Common myeloid progenitor, CD34-positive (primary cell): ENCODE measurements at places on chromosomes 11 and 22.
A peak's percentile ranks its signal among the peaks of the same experiment; 100 is the strongest.

DNA sequence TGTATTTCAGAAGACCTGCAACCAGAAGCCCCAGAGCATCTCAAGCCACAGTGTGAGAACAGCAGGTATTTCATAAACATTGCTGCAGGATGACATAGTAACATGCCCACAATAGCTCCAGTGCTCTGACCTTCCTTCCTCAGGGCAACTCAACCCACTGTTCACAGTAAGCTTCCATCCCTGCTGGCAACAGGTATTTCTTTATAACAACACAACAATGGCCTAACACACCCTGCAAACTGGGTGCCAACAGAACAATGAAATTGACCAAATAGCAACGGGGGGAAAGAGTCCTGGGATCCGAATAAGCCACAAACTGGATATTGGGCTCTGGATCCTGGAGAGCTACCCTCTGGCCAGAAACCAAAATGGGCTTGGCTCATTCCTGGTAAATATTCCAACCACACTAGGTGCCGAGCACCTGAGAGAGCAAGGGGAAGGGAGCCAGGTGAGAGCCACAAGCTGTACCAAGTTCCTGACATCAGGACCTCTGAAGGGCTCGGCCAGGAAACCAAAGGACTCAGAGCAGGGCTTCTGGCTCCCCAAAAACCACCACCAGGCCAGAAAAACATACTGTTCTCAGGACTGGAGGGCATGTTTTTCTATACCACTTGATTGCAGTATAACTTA is 99.5 kb downstream of the MICAL3 start:
- DNase-seq: no peak

DNA sequence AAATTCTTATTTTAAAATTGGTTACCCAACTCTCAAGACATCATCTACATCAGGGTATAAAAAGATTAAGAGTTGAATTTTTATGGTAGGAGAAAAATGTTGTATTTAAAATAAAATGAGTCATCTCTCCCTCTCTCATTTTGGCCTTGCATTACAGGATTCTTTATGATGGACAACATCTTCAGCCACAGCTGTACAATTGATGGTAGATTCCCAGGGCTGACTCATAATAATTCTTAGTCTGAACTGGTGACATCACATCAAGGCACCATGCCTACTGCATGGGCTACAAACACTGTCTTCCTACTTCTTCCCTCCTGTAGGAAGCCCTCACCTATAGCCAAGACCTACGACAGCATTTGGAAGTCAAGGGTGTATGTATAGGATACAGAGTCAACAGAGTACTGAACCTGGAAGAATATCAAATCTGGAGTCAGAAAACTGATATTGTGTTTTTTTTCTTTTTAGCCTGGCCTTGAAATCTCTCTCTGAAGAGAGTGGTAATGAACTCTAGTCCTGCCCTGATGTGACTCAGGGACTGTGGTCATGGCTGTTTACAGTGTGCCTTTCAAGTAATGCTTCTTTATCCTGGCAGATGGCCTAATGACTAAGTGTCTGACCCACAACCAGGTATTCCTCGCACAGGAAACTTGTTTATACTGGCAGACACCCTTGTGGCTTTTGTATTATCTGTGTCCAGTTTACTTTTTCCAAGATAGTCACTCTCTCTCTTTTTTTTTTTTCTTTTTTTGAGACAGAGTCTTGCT is 32.5 kb downstream of the MRGPRX2 start:
- DNase-seq: no peak

GRCh38 chr11:131906963-131907362 is 536.5 kb downstream of the NTM start:
- DNase-seq: no peak

DNA sequence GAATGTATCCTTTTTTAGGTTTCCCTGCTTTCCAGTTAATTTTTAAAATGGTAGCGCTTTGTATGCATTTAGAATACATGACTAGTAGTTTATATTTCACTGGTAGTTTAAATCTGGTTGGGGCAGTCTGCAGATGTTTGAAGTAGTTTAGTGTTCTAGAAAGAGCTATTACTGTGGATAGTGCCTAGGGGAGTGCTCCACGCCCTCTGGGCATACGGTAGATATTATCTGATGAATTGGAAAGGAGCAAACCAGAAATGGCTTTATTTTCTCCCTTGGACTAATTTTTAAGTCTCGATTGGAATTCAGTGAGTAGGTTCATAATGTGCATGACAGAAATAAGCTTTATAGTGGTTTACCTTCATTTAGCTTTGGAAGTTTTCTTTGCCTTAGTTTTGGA is 86.4 kb upstream of the BIRC3 start:
- DNase-seq: no peak

DNA sequence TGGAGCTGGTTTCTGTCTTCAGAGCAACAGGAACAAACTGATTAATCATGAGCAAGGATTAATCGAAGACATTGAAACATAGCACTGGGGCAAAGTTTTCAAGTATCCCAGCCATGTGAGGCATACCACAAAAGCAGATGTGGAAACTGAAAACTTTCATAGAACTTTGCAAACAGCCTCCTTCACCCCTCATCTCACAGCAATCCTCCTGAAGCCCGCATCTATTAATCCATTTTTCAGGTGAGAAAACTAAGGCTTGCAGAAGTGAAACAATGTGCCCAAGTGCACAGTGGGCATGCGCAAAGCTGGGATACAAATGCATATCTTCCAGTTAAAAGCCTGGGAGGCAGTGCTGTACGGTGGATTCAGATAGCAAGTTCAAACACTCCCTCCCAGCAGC is 58.6 kb upstream of the HMGXB4 start:
- no peak for DNase-seq

GRCh38 chr11:127492029-127492428 is 491.5 kb upstream of the KIRREL3 start:
- DNase-seq: peak; percentile 63

DNA sequence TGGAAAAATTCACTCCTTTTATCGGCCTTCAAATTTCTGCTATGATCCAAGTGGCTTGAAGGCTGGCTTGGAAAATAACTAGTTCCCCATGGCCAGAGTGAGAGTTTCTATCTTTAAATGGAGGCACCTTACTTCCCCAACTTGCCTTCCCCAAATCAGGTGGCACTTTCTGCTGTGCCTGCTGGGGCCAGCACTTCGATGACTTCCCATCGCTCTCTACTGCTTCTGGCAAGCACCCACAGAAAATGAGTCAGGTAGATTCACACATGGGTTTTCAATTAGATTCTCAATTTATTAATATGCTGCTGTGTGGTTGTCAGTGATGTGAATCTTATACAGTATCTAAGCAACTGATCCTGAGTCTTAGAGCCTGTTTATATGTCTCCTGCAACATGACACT is 398.8 kb upstream of the RAG2 start:
- no peak for DNase-seq

DNA sequence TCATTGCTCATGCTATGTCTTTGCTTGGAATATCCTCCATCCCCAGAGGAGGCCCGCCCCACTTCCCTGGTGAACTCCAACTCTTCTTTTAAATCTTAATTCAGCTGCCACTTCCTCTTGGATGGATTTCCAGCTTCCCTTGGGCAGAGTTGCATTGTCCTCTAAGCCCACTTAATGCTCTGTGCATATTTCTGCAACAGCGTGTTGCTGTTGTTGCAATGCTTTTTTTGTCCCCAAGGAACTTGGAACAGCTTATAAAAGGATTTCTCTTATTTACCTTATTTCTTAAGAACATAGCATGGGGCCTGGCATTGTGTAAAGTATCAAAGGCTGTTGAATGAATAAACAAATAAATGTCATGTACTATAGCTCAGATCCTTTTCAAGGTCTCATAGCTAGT is 507.4 kb downstream of the METTL15 start:
- no peak for DNase-seq

DNA sequence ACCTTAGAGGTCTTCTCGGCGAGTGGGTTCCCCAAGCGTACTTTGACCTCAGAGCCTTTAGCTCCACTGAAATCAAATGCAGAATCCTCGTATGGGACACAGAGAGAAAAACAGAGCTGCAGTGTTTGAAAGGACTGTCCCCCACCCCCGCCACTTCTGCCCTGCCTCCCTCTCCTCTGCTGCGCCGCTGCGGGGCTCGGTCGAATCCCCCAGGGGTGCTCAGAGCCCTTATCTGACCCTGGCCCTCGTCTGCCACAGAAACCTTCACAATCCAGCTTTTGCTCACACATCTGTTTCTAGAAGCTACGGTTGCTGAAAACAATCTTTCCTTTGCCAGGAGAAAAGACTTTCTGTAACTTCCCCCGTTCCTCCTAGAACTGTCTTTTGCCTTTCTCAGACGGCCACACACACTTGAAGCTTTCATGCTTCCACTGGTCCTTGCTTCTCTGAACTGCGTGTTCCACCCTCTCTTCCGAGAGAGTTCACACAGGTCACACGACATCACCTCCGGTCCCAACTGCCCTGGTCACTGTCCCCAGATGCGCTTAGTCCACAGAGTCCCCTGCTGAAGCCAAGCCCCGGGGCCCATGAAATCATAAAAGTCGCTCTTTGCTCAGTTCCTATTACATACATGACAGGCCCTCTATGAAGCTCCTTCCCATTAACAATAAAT is 3.7 kb downstream of the SMIM35 start:
- no peak for DNase-seq

GRCh38 chr11:34647532-34647931 is 26.6 kb downstream of the EHF start:
- DNase-seq: no peak

GRCh38 chr22:31945971-31946680 is 1.8 kb downstream of the YWHAH start:
- no peak for DNase-seq

GRCh38 chr22:46540874-46541273 is 3.5 kb upstream of the CELSR1 start:
- no peak for DNase-seq
